Kidney capillary endothelial cell (primary cell): ENCODE measurements at places on chromosomes 1 and 21.

DNA sequence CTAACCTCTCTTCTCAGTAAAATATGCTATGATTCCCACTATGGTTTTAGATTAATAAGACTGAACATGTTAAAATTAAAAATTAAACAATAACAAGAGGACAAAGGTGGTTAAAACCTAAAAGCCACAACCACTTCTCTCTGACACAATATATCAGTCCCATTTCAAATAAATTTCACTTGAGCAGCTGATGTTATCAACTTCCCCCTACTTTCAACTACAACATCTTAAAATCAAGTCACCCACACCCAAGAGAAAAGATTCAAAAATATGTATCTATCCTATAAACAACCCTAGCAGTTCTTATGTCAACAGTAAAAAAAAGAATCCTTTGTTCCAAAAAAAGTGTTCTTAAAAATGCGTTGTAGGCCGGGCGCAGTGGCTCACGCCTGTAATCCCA is 7.5 kb downstream of the PUM1 start:
- DNase-seq: no peak

GRCh38 chr1:186901631-186902030 is 72.9 kb downstream of the PLA2G4A start:
- no peak for DNase-seq

GRCh38 chr21:34126269-34126668 is 52.9 kb downstream of the MRPS6 start:
- no peak for DNase-seq

GRCh38 chr1:183634429-183635065 is 1.0 kb downstream of the ARPC5 start:
- no peak for DNase-seq

GRCh38 chr1:198883184-198883583 is 244.3 kb downstream of the PTPRC start:
- no peak for DNase-seq

- DNase-seq: no peak
Observed at GRCh38 chr1:4396551-4396950, 257.9 kb upstream of the AJAP1 start.

DNA sequence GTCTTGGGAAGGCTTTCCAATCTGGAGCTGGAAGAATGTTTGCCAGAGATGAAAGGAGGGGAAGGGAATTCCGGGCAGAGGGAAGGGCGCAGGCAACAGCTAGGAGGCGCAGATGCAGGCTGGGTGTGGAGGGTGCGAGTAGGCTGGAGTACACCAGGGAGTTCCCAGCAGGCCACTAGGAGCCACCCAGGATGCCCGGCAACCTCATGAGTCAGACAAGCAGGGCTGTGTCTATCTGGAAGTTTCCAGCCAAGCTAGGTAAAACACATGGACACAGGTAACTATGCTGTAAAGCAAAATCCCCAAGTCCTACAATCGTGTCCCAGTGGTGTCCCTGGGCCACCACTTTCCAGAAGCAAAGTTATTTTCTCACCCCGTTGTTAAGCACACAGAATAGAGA is 990 bp upstream of the NBL1 start:
- DNase-seq: no peak

DNA sequence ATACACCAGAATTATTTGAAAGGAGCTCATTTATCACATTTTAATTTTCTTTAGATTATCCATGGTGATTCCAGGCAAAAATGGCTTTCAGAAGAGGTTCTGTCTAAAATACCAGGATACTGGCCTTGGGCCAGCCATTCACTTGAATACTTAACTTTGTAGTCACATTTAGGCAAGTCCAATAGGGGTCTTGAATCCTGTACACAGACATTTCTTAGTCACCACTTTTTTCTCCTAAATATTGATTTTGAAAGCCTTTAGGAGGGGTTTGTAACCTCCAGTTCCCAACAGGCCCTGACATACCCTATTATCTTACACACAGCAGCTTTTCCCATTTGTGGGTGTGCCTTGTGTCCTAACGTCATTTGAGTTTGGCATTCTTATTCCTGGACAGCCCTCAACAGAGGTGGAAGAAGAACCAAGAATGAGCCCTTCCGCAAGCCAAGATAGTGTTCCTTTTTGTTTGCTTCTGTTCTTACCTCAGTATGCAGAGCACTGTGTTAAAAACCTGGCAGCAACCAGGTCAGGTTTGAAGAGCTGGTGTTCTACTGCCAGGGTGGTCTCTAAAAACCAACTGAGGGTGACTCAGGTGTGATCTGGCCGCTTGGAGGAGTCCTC is 19.5 kb downstream of the MAP3K7CL start:
- no peak for DNase-seq

DNA sequence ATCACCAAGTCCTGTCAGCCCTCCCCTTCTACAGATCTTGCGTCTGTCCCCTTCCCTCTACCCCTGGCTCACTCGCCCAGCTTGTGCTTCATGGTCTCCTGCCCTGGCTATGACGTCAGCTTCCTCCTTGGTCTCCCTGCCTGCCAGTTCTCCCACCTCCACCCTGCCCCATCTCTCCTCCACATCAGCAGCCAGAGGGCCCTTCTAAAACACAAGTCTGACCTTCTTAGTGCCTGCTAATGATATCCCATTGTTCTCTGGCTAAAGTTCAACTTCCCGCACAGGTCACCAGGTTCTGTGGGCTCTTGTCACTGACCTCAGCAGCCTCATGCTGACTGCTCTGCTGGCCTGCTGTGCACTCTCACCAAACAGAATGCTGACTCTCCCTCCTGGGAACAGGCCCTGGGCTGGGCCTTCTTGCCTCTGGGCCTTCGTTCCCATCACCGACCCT is 24.7 kb upstream of the MYCL start:
- peak; percentile 1 for DNase-seq

DNA sequence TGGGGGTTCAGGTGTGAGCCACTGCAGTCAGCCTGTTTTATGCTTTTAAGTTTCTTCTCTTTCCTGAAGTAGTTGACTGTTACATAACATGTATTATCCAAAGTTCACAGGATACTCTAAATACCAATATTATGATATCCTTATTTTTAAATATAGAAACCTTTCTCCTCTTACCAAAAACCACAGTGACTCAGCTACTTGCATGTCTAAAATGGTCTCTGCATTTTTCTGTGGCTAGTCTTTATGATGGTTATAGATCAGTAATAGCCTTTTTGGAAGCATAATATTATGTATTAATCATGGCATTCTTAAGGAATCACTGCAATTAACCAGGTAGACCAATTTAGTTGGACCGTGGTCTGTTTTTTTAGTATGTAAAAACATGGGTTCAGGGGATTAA is 210.8 kb upstream of the CACYBP start:
- no peak for DNase-seq
